ENCODE measurements at places on chromosomes 12 and 14.

DNA sequence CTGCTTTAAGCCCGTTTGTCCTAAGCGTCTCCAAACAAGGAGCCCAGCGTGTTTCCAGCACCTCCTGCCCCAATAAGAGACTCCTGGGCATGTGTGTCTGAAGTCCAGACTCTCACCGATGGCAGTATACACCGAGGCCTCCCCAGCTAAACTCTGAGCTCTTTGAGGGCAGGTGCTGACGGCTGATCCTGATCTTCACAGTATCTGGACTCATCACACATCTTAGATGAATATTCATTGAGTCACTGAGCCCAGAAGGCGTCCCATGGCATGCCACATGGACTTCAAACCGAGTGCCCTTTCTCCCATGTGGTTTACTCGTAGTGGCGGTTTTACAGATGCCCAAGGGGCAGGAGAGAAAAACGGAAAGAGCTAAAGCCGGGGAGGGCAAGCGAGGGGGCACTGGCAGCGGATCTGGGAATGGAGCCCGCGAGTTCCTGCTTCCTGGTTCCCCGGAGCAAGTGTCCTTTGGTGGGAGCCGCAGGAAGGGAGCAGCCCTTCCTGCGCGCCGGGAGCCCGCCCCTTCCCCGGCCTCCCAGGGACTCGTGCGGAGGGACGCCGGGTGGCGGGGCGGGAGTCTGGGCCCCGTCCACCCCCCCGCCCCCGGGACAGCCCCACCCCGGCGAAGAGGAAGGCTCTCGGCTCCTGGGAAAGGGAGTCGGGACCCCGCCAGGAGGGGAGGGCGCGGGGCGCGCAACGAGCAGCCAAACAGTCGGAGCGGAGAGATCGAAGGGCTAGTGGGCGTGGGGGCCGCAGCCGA lies 585 bp upstream of the TEAD4 start:
- DNase-seq = no peak

DNA sequence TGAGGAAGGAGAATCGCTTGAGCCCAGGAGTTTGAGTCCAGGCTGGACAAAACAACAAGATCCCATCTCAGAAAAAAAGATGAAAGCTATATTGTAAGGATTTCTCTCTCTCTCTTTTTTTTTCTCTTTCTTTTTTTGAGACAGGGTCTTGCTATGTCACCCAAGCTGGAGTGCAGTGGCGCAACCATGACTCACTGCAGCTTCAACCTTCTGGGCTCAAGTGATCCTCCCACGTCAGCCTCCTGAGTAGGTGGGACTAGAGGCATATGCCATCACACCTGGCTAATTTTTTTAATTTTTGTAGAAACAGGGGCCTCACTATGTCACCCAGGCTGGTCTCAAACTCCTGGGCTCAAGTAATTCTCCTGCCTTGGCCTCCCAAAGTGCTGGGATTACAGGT lies 5.8 kb upstream of the MRPL42 start:
- no peak for DNase-seq

DNA sequence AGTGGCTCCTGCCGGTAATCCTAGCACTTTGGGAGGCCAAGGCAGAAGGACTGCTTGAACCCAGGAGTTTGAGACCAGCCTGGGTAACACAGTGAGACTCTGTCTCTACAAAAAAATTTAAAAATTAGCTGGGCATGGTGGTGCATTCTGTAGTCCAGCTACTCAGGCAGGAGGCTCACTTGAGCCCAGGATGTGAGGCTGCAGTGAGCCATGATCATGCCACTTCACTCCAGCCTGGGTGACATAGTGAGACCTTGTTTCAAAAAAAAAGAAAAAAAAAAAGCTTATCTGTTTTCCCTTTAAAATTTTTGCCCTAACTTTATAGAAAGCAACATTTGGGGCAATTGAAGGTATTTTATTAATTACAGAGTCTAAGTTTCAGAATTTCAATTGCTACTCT lies 486.0 kb downstream of the BCAT1 start:
- DNase-seq = no peak

DNA sequence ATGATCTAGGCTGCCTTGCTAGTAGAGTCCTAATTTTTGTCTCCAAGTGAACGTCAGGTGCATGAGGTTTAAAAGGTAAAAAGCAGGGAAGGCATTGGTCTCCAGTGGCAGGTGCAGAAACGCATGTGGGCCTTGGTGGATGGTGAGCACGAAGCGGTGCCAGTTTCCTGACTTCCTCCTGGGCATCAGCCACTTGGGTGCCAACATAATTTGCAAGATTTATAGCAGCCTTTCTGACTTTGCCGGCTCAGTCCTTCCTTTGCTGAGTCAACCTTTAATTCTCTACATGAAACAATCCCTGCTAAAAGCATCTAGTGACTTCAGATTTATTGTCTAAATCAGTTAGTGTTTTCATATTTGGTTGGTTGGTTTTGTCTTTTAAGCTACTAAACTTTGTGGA lies 355.7 kb upstream of the TMEM132C start:
- no peak for DNase-seq

DNA sequence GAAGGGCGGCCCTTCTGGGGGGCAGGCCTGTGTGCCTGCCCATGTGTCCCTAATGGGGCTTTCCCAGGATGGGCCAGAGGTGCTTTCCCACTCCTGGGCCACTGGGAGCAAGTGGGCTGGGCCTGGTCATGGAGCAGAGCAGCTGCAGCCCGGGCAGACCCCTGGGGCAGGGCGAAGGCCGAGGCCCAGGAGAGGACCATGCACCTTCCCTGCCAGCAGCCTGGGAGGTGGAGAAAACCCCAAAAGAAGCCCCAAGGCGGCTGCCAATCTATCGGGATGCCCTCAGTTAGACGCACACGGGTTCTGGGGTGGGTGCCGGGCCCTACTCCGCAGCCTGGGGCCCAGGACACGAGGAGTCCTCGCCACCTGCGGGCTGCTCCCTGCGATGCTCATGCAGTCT lies 16.1 kb upstream of the CRIP2 start:
- no peak for DNase-seq

DNA sequence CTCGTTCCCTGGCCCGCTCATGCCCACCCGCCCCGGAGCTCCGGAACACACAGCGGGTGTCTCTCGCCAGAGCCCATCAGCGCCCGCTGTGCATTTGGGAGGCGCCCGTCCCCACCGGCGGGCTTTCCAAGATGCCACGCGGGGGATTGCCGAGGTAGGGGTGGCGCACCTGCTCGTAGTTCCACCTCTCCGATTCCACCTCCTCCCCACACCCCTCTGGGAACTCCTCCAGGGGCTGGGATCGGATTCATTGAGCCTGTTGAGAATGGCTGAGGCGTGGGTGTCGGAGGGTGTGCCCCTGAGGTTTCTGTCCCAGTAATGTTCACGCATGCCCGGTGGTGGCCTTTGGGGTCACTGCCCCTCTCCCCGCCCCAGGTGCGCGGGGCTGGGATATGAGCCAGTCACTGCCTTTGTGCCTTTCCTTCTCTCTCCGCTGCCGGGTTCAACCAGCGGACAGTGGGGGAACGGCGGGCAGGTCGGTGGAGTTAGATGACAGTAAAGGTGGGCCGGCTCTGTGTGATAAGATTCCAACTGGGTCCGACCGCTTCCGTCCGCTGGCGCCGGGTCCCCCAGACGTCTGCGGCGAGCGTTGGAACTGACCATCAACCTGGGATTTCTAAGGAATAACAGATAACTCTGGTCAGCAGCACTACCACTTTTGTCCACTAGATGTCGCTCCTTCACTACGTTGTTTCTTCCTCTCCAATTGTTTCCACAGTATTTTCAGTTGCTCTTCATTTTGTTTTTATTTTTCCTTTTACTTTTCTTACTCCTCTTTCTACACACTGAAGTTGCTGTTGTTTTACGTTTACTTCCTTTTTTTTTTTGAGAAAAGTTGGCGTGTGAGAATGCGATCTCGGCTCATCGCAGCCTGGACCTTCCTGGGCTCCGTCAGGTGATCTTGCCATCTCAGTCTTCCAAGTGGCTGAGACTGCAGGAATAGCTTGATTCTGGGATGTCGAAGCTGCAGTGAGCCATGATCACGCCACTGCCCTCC lies 178.1 kb upstream of the ALG10B start:
- DNase-seq = peak; percentile 40

DNA sequence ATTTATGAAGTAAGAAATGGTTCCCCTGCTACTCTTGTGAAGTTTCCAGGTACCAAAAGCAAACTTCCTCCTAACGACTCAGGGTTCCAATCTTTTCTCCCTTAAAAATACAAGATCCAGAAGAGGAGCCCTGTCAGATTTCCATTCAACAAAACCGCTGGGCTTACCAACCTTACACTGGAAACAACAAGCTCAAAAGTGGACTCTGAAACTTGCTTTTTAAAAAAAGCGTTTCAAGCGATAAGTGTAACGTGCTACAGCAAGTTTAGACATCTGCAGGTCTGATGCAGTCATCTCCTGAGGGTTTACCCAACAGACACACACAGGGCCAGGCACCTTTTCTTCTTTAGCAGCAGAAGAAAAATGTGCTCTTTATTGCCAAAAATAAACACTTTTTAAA lies 6.9 kb upstream of the CREBL2 start:
- no peak for DNase-seq

- DNase-seq = no peak
Measured at GRCh38 chr12:121894633-121895032, 6.0 kb downstream of the PSMD9 start.

DNA sequence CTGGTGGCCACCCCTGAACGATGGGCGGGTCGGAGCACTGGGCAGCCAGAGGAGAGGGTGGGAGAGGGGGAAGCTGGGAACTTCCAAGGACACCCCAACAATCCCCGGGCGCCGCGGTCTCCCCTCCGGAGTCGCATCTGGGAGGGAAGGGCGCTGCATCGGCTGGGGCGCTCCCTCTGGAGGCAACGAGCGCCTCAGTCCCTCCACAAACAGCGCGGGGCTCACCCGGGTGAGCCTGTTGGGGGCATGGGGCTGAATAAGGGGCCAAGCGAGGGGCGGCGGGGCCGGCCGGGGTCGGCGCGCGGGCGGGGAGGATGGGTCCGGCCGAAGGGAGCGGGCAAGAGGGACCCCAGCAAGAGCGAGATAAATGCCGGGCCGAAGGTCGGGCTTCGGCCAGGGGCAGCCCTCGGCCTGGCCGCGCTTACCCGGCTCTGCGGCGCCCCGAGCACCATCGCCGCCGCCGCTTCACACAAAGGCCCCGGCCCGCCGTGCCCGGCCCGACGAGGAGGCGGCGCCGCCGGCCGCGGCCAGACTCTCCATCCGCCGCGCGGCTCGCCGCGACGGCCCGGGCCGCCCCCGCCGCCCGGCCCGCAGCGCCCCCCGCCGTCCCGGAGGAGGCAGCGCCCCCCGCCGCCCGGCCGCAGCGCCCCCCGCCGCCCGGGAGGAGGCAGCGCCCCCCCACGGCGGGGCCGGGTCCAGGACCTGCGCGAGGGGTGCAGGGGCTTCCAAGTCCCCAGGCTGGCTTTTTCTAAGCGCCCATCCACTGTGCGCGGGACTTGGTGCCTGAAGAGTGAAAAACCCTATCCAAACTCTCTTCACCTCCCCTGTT lies at the start of gene ZBTB39:
TSS of gene ZBTB39 (minus strand) at position 567 of the 829 bp plus-strand sequence. CDS start 1,629 bp downstream, outside the sequence.
- peak; percentile 31 for DNase-seq

GRCh38 chr12:26791301-26791791 lies 41.6 kb downstream of the ITPR2 start:
- no peak for DNase-seq

GRCh38 chr12:123996581-123996980 lies 23.6 kb downstream of the ZNF664 start:
- DNase-seq = no peak

- DNase-seq = no peak
Measured at GRCh38 chr14:21257394-21257909, 11.8 kb downstream of the HNRNPC start.

DNA sequence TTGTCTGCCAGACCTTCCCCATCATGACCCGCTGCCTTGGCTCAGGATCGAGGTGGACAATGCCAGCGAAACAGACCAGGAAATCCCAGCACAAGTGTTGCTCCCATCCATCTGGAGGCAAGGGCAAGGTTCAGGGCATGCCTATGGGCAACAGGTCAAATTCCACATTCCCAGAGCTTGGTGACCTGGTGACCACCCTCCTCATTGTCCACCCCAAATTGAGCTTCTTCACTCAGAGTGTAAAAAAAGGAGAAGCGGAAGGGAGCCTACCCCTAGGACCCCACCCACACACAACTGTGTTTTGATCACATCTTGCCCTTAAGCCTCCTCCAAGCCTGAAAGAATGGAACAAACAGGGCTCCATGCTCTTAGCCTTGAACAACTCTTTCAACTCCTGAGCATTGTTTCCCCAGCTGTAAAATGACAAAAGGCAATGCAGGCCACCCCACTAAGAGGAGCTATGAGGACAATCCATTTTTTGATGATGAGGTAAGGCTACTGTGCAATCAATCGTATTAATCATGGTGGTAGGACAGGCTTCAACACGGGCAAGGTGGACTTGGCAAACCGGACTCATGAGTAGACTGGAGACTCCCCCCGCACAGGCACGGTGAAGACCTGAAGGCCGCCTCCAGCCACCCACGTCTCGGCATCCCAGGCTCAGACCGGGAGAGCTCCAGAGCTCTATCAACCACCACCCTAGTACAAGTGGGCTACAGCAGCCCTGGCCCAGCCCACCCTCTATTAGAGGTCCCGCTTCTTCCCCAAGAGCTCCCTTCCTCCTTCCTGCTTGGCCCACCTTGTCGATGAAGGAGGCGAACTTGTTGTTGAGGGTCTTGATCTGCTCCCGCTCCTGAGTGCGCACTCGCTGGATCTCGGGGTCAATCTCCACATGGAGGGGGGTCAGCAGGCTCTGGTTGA lies 866 bp downstream of the KRT79 start:
- DNase-seq = no peak

DNA sequence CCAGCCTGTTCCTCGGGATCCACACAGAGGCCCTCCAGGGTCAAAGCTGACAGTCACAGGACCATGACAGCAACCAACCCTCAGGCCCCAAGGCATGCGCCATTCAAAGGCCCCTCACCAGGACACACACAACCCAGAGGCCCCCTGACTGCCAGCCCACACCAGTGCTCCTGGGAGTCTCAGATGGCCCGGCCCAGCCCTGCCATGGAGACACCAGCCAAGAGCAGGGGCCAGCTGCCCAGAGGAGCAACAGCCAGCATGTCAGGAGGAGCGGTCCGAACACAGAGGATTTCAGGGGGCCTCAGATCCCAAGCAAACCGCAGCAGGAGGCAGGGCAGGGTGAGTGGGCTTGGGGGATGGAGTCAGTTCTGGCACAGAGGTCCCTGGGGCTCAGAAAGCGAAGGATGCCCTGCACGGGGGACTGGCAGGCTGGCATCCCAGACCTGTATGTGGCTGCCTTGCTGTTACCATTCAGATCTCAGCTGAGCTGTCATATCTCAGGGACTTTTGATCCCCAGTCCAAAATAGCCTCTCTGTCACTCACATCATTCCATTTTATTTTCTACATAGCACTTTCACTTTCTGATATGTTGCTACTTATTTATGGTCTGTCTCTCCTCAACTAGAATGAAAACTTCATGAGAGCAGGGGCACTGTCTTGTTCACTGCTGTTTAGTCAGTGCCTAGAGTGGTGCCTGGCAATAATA lies 4.8 kb downstream of the TMEM229B start:
- DNase-seq = no peak

GRCh38 chr14:77301103-77301502 lies 19.6 kb downstream of the POMT2 start:
- peak; percentile 18 for DNase-seq

DNA sequence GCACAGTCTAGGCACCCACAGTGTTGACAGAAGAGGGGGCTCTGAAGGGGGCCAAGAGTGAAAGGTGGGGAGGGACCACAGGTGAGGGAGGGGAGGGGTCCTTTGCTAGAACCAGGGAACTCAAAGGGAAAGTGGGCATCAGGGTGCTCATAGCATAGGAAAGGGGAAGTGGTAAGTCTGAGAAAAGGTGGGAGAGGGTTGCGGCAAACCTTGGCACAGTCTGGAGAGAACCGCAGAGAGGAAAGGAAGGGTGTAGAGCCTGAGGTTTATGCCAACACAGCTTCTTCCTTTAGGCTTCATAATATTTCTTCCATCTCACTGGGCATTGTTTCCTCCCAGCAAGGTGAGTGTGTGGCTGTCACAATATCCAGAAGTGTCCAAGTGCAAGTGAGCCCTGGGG lies 11.5 kb upstream of the PLEK2 start:
- no peak for DNase-seq
